ENCODE measurements at places on chromosomes 3 and 15.

GRCh38 chr3:17941152-17941551 lies 198.7 kb upstream of the TBC1D5 start:
- H3K4me1 ChIP-seq, result peaks cover 17% of the 10 kb centered on the region
- H3K4me3 ChIP-seq, result no peak overlapping the region

GRCh38 chr15:98717942-98718341 lies 69.6 kb downstream of the IGF1R start:
- H3K36me3 ChIP-seq, result no peaks in the 10 kb centered on the region
- H3K27ac ChIP-seq, result peak overlapping the region; percentile 94
- DNase-seq, result no peak
- peaks cover 72% of the 10 kb centered on the region for H3K4me1 ChIP-seq
- no peak overlapping the region for H3K4me3 ChIP-seq
- no peaks in the 10 kb centered on the region for H3K27me3 ChIP-seq

- no peaks in the 10 kb centered on the region for H3K4me1 ChIP-seq
- H3K27ac ChIP-seq, result no peak overlapping the region
- no peaks in the 10 kb centered on the region for H3K36me3 ChIP-seq
- peaks cover 4% of the 10 kb centered on the region for H3K27me3 ChIP-seq
- no peak overlapping the region for H3K4me3 ChIP-seq
- no peak for DNase-seq
Observed at GRCh38 chr3:50388016-50388719, 28.8 kb upstream of the TMEM115 start.

GRCh38 chr3:25293736-25294135 lies 134.3 kb upstream of the RARB start:
- peak overlapping the region; percentile 97 for H3K27ac ChIP-seq
- H3K36me3 ChIP-seq, result no peaks in the 10 kb centered on the region
- DNase-seq, result no peak

- H3K27ac ChIP-seq, result no peak overlapping the region
- H3K4me1 ChIP-seq, result peaks cover 16% of the 10 kb centered on the region
- DNase-seq, result no peak
- no peaks in the 10 kb centered on the region for H3K27me3 ChIP-seq
- H3K4me3 ChIP-seq, result no peak overlapping the region
- H3K36me3 ChIP-seq, result no peaks in the 10 kb centered on the region
Observed at GRCh38 chr15:63226966-63227401, 37.6 kb downstream of the RAB8B start.

DNA sequence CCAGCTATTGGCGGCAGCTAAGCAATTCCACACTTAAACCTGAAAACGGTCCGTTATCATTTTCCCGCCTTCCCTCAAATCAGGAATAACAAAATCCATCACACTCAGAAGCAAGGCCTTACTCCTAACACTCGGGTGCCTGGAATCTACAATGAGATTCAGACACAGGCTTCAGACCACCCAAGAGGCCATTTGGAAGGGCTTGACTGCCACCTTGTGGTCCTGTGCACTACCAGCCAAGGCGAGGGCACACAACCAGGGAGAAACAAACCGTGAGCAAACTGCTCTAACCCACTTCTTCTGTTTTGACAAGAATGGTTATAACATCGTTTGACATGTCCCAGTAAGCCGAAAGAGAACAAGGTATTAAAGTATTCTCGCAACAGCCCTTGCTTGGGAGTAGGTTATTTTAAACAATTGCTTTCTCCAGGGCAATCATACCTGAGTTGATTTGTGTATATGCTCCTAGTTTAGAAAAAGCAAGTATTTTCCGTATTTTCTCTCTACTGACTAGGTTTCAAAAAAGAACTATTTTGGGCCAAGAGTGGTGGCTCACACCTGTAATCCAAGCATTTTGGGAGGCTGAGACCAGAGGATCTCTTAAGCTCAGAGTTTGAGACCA lies 40.1 kb upstream of the TAFA4 start:
- peaks cover 31% of the 10 kb centered on the region for H3K27me3 ChIP-seq
- no peak overlapping the region for H3K4me3 ChIP-seq
- peaks cover 3% of the 10 kb centered on the region for H3K36me3 ChIP-seq

DNA sequence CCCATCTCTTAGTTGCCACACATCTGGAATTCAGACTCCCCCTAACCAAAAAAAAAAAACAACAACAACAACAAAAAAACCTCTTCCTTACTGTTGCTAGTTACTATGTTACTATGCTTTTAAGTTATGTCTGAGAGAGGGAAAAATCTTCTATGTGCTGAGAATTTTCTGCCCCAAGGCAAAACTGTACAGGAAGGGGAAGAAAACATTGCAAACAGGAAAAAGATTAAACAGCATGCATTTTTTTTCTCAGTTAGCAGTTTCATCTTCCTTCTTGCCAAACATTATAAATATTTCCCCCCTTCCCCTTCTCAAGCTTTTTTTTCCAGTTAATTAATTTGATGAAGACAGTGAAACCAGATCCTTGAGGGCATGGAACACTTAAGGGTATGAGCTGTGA lies 1.1 kb upstream of the CD200R1 start:
- DNase-seq, result no peak
- H3K27ac ChIP-seq, result peak overlapping the region; percentile 37
- H3K4me3 ChIP-seq, result no peak overlapping the region
- H3K27me3 ChIP-seq, result peaks cover 2% of the 10 kb centered on the region

GRCh38 chr3:3015185-3016089 lies 94.7 kb downstream of the IL5RA start:
- no peak overlapping the region for H3K4me3 ChIP-seq
- no peak for DNase-seq
- H3K27ac ChIP-seq, result no peak overlapping the region
- peaks cover 18% of the 10 kb centered on the region for H3K4me1 ChIP-seq

GRCh38 chr3:3556078-3556477 lies 243.2 kb upstream of the LRRN1 start:
- DNase-seq, result no peak
- H3K27me3 ChIP-seq, result no peaks in the 10 kb centered on the region
- H3K4me1 ChIP-seq, result peaks cover 10% of the 10 kb centered on the region
- H3K27ac ChIP-seq, result no peak overlapping the region
- no peak overlapping the region for H3K4me3 ChIP-seq
- H3K36me3 ChIP-seq, result no peaks in the 10 kb centered on the region

DNA sequence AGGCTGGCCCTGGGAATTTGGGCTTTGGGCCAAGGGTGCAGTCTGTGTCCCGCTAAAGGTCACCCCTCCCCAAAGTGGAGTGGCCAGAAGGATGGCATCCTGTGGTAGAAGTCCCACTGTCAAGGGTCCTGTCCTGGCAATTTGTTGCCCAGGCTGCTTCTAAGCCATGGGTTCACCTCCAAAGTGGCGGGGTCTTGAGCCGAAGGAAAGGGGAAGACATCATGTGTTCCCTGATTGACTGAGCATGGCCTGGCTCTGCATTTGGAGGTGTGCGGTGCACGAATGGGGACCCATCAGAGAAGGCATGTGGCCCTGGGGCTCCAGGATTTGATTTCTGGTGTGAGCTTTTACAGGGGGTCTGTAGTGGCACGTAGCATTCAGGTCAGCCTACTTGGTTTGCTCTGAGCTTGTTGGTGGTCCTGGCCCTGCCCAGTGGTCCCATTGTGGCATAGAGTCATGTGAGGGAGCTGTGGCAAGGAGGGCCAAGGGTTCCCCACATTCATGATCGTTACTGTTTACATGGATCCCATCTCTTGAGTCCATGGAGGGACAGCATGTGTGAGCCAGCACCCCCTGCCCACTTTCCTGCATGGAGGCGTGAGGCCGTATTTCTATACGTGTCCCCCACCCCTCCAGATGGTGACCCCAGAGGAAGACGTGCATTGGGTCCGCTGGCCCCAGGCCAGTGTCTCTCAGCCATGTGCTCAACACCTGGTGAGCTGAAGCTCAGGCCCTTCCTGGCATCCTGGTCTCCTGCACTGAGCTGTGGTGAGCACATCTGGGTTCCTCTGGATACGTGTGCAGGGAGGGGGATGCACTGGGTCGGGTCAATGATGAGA lies 225.1 kb downstream of the SNRPN start:
- no peaks in the 10 kb centered on the region for H3K27me3 ChIP-seq
- no peaks in the 10 kb centered on the region for H3K4me1 ChIP-seq
- H3K36me3 ChIP-seq, result peaks cover 3% of the 10 kb centered on the region

DNA sequence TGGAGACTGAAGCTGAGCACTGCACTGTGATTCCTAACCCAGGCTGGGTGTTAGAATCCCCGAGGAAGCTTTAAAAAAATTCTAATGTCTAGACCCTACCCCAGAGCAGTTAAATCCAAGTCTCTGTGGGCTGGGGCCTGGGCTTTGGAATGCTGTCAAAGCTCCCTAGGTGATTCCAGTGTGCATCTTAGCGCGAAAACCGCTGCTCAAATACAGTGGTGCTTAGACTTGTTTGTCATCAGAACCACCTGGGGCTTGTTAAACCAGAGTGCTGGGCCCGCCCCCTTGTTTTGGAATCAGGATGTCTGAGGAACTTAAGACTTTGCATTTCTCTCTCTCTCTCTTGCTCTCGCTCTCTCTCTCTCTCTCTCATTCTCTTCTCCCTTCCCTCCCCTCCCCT lies 20.7 kb downstream of the RHCG start:
- no peak overlapping the region for H3K4me3 ChIP-seq
- H3K27ac ChIP-seq, result no peak overlapping the region
- H3K4me1 ChIP-seq, result no peaks in the 10 kb centered on the region
- no peaks in the 10 kb centered on the region for H3K36me3 ChIP-seq
- H3K27me3 ChIP-seq, result peaks cover 84% of the 10 kb centered on the region
- no peak for DNase-seq

GRCh38 chr15:69997813-69998212 lies 99.9 kb downstream of the TLE3 start:
- H3K27me3 ChIP-seq, result peaks cover 13% of the 10 kb centered on the region
- H3K4me1 ChIP-seq, result peaks cover 8% of the 10 kb centered on the region
- no peak overlapping the region for H3K4me3 ChIP-seq
- no peak for DNase-seq
- no peak overlapping the region for H3K27ac ChIP-seq
- H3K36me3 ChIP-seq, result peaks cover 2% of the 10 kb centered on the region

DNA sequence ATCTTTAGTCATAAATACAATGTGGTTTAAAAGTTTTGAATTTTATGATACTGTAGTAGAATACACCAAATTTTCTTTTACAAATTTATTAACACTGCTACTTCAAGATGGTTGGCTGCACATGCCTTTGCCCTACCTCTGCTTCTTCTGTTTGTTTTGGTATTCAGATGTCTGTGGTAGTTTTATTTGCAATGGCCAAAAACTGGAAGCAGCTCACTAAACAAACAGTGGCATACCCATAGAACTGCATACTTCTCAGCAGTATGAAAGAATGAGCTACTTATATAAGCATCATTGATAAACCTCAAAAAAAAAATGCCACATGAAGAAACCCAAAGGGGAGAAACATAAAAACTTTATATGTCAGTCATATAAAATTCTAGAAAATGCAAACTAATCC lies 19.5 kb downstream of the ARIH2 start:
- H3K36me3 ChIP-seq, result peaks cover 30% of the 10 kb centered on the region
- H3K4me3 ChIP-seq, result no peak overlapping the region
- no peak for DNase-seq
- H3K27ac ChIP-seq, result no peak overlapping the region
- H3K4me1 ChIP-seq, result no peaks in the 10 kb centered on the region

GRCh38 chr15:67018441-67018840 lies 47.0 kb upstream of the SMAD3 start:
- DNase-seq, result no peak
- H3K4me1 ChIP-seq, result peaks cover 1% of the 10 kb centered on the region
- H3K36me3 ChIP-seq, result no peaks in the 10 kb centered on the region
- H3K27me3 ChIP-seq, result no peaks in the 10 kb centered on the region
- peak overlapping the region; percentile 39 for H3K27ac ChIP-seq
- no peak overlapping the region for H3K4me3 ChIP-seq

DNA sequence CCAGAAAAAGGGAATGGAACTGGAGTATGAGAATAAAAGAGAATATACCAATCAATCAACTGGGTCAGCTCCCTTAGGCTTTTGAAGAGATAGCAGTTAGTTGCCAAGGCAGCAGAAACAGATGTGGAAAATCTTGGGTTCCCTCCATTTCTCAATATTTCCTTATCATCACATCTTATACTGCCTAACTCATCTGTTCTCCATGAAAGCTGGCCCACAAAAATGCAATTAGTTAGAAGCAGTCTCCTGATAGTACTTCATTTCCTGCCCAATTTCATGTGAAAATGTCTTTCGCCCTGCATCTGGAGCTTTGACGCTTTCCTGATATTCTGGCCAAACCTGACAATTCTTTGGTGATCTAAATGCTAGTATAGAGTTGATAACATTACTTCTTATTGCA lies 30.1 kb upstream of the SPTSSB start:
- no peaks in the 10 kb centered on the region for H3K27me3 ChIP-seq
- H3K4me3 ChIP-seq, result no peak overlapping the region
- H3K36me3 ChIP-seq, result no peaks in the 10 kb centered on the region
- H3K4me1 ChIP-seq, result peaks cover 7% of the 10 kb centered on the region
- DNase-seq, result no peak

DNA sequence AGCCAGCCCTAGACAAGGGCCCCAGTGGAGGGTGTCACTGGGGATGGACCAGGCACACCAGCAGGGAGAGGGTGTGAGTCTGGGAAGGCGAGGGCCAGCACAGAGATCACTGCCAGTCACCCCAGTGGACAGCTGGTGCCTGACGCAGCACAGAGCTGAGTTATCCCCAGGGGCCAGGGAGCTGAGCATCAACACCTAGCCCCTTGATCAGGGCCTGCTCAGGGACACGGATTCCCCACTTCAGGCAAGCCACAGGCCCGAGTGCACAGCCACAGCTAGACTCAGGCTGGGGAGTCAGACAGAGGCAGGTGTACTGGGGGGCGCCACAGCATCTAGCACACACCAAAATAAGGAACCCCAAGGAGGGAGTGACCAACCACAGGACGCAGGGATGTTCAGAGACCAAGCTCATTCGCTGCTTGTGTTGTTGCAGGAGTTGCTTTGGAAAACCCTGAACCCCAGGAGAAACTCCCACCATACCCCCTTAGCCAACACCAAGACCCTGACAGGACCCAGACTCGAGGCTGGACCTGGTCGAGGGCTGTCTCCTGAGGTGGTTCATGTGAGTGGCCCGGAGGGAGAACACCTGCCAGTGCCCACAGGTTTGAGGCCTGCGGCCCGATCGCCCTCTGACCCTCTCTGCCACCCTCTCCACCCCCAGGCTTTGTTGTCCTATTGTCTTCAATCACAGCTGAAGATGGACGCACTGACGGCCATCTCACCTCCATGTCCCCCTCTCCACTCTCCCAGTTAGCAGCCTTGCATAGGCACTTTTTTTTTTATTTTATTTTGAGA lies 146.8 kb downstream of the TPRA1 start:
- no peaks in the 10 kb centered on the region for H3K36me3 ChIP-seq
- no peak overlapping the region for H3K27ac ChIP-seq
- DNase-seq, result peak; percentile 21
- no peak overlapping the region for H3K4me3 ChIP-seq

DNA sequence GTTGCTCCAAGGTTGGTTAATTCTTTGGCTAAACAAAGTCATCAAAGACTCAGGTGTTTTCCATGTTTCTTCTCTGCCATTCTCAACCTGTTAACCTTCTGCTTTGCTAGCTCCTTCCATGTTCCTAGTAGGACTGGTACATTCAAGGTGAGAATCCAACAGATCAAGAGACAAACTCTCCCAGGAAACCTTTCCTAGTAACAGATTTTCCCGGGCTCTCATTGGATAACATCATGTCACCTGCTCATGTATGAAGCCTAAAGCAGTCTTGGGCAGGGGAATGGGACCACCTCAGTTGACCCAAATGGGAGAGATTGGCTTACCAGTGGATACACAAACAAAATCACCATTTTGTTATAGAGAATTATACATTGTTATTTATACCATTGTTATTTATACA lies 14.9 kb downstream of the SEMA6D start:
- H3K4me1 ChIP-seq, result peaks cover 41% of the 10 kb centered on the region
- no peak for DNase-seq
- H3K27me3 ChIP-seq, result no peaks in the 10 kb centered on the region
- H3K36me3 ChIP-seq, result peaks cover 7% of the 10 kb centered on the region
- no peak overlapping the region for H3K27ac ChIP-seq

GRCh38 chr15:63899193-63899592 lies 65.4 kb upstream of the HERC1 start:
- no peak overlapping the region for H3K27ac ChIP-seq
- peaks cover 10% of the 10 kb centered on the region for H3K4me1 ChIP-seq
- no peak overlapping the region for H3K4me3 ChIP-seq
- H3K27me3 ChIP-seq, result no peaks in the 10 kb centered on the region
- no peaks in the 10 kb centered on the region for H3K36me3 ChIP-seq

Measured in mesothelial cell of epicardium (in vitro differentiated cells).